ENCODE measurements at places on chromosomes 11 and 22.
A peak's percentile ranks its signal among the peaks of the same experiment; 100 is the strongest.

DNA sequence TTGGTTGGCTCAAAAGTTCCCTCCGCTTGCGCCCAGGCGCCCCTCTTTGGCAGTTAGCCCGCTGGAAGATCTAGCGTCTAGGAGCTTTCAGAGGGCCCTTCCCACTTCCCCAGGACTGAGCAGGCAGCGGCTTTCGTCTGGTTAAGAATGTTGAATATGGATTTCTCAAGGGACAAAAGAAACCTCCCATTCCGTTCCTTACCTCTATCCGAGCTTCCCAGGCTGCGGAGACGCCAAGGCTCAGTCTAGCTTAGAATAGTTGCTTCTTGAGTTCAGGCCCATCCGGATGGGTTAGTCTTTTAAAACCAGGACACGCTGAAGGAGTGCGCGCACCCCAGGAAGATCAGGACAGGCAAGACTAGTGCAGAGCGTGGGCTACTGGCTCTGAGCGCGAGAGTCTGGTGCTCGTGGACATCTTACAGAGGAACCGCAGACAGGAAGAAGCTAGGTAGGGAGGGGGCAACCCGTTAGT lies 1.6 kb downstream of the NELL1 start:
- DNase-seq, result no peak

- no peak for DNase-seq
Measured at GRCh38 chr11:12235553-12235946, 125.2 kb downstream of the MICAL2 start.

DNA sequence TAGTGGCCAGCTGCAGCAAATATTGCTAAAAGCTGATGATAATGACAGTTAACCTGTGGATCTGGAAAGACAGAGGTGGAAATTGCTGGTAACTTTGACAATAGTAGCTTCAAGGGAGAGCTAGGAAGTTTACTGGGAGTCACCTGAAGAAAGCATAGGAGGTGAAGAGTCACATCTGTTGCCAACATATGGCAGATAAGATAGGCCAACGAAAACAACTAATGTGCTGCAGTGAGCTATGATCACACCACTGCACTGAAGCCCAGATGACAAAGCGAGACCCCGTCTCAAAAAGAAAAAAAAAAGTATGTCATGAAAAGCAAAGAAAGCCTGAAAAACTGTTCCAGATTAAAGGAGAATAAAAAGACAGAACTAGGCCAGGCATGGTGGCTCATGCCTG lies 4.3 kb upstream of the PRDM10 start:
- no peak for DNase-seq

- no peak for DNase-seq
Measured at GRCh38 chr11:567629-568292, 7.0 kb downstream of the RASSF7 start.

DNA sequence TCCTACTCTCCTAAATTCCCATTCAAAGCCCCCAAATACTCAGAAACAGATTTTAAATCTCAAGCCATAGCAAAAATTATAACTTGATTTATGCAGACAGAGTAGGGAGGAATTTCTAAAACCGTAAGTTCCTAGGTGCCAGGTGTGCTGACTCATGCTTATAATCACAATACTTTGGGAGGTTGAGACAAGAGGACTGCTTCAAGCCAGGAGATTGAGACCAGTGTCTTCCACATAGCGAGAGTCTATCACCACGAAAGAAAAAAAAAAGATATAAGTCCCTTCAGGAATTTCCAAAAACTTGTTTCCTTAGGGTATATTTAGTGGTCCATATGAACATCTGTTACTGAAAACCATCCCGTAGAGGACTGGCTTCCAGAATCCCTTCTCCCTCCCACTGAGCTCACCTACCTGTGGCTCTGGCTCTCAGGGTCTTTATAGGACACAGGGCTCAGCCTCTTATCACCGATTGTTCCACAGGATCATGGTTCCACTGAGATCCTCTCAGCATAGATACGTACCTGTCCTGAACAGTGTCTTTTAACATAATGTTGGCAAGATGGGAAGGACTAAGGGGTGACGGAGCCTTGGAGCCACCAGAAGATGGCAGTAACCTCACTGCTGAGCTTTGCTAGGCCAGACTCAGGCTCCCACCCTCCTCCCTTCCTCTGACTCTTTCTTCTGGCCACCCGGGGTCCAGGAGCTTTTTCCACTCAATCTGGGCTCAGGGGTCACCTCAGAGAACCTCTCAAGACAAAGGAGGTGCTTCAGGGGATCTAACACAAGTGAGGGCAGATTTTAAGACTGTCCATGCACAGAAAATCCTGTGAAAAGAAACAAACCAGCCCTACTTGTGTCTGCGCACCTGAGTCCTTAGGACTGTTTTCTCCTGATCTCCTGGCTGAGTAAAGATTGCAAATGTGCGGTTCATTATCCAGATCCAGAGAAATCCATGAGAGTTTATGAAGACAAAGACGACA lies 117.5 kb upstream of the TOP3B start:
- no peak for DNase-seq

DNA sequence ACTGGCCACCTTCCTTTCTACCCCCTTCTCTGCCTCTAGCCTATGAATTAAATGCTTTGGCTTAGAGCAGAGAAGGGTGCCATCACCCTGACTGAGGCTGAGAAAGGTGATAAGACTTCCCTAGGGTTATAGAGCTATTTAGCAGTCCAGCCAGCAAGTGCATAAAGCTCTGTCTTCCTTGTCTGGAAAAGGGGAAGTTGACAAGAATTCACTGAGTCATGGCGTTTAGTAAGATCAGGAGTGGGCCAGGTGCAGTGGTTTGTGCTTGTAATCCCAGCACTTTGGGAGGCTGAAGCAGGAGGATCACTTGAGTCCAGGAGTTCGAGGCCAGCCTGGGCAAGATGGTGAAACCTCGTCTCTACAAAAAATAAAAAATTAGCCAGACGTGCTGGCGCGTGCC lies 63.1 kb downstream of the LHFPL7 start:
- DNase-seq, result no peak

DNA sequence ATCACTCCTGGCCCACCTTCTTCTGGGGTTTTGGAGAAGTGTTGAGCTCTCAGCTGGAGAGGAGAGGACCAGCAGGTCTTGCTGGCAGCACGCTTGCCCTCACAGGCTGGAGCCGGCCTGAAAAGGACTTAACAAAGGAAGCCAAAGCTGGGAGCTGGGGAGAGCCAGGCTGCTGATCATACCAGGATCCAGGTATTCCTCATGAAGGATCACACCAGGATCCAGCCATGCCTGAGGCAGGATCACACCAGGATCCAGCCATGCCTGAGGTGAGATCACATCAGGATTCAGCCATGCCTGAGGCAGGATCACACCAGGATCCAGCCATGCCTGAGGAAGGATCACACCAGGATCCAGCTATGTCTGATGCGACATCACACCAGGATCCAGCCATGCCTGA lies 17.0 kb downstream of the MRGPRD start:
- no peak for DNase-seq

DNA sequence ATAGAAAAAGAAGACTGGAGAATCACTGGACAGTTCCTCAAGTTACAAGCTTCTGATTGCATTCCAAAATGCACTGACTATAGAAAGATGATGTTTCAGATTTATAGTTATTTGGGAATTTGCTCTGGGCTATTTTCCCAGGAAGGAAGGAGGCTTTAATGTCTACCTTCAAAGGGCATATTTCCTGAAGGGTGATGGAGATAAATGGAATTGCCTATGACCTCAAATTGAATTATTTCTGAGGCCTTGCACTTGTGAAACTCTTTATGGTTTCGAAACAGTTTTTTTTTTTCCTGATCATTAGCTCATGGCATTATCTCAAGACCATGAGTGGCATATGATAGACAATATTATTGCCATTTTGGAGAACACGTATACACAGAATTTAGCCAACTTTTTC lies 333.9 kb downstream of the METTL15 start:
- DNase-seq, result peak; percentile 22

GRCh38 chr11:2982214-2982613 lies 9.9 kb downstream of the NAP1L4 start:
- DNase-seq, result no peak

- no peak for DNase-seq
Measured at GRCh38 chr11:92436034-92436920, 211.7 kb downstream of the FAT3 start.

DNA sequence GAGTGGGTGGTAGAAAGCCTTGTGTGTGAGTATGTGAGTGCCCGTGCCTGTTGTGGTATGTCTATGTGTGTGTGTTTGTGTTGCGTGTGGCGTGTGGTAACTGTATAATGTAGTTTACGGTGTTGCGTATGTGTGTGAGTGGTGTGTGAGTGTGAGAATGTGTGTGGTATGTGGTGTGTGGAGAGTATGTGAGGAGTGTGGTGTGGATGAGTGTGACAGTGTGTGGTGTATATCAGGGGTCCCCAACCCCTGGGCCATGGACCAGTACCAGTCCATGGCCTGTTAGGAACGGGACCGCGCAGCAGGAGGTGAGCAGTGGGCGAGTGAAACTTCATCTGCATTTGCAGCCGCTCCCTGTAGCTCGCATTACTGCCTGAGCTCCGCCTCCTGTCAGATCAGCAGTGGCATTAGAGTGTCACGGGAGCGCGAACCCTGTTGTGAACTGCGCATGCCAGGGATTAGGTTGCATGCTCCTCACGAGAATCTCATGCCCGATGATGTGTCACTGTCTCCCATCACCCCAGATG lies 5.7 kb downstream of the UPK3A start:
- DNase-seq, result peak; percentile 82

DNA sequence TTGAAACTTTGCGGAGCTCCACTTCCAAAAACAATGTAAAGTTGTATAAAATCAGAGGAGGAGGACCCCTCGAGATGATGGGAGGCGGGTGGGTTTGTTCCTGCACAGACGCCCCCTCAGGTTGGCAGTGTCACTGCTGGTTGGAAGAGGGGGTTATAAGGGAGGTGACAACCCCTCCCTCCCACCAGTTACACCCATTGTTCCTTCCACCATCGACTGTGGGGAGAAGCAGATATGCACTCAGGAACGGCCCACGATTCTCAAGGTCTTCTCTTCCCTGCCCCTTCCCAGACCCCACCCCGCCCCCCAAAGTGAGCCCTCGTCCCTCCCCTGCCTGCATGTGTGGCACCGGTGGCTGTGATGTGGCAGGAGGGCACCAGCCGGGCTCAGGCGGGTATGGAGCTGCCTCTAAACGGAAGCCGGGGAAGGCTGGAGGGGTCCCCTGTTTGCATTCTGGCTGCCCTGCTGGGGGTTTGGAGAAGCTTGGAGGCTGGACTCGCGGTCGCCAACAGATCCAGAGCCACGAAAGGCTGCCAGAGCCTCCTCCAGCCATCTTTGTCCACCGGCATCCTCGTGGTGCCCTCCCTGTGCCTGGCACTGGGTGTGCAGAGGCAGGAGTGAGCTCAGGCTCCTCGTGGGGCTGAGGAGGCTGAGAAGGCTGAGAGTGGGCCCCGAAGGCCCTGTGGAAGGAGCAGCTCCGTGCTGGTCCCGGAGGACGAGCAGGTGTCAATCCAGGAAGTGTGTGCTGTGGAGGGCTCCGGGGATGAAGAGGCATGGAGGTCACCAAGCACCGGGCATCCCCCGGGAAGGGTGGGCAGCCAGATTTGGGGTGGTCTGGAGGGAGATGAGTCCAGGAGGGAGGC lies 778 bp downstream of the KDELR3 start:
- peak; percentile 45 for DNase-seq

- DNase-seq, result peak; percentile 24
Measured at GRCh38 chr11:118151431-118151830, 1.2 kb downstream of the SCN4B start.

GRCh38 chr22:42758931-42759629 lies 38.4 kb upstream of the A4GALT start:
- DNase-seq, result no peak

GRCh38 chr11:76670485-76671236 lies at the start of gene LRRC32:
LRRC32 (minus strand) TSS chr11:76670747; CDS start chr11:76665954, 4,793 bp downstream.
- DNase-seq, result peak; percentile 21

GRCh38 chr11:2927121-2927800 lies 2.0 kb downstream of the PHLDA2 start:
- DNase-seq, result no peak

DNA sequence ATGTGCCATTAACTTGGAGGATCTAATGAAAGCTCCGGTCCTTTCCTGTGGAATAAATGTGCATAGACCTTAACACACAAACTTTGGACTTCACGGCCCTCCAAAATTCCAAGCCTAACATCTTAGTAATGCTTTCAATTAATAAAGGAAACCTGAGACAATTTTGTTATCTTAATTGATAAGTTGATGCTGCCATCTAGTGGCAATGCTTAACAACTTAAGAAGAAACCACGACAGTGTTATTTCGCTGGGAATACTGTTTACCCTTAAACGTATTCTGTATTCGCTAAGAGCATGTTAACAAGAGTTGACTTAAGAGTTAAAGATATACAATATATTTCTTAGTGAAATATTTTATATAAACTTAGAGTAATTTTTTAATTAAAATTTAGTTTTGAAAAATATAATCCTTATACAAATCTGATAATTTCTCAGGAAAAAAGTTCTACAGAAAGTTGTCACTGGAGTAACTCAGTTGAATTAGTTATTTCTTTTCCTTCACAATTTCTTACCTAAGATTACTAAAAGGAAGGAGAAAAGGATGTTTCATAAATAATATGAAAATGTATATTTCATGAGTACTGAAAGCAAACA lies 35.0 kb upstream of the OR9G4 start:
- peak; percentile 28 for DNase-seq

DNA sequence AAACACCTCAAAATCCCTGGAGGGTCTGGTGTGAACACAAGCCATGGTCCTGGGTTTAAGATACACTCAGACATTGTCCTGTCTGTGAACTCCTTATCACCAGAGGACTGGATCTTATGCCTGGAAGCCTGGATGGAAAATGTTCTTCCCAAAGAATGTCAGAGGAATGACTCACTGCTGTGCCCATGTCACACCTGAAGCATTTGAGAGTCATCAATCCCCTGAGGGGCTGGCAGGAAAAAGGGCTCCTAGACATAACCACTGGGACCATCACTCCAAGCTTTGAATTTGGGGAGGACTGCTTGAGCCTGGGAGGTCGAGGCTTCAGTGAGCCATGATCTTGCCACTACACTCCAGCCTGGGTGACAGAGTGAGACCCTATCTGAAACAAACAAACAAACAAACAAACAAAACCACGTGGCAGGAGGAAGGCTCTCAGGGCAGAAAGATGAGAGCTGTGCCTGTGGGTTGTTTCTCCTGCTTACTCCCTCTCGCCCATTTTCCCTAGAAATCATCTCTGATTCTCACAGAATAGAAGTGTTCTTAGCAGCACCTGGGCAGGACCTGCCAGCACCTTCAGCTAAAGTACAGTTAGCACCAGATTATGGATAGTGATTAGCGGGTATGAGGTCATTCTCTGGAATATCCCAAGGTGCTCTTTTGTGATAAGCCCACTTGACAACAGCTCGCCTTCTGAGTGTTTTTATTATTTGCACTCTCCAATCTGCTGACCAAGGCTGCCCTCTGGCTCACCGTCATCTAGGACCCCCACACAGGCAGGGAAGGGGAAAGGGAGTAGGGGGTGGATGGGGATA lies 11.9 kb upstream of the PRG2 start:
- no peak for DNase-seq

GRCh38 chr11:71129624-71130023 lies 122.8 kb downstream of the SHANK2 start:
- DNase-seq, result peak; percentile 15

- DNase-seq, result no peak
Measured at GRCh38 chr22:35526333-35526979, 14.2 kb upstream of the RASD2 start.

- DNase-seq, result peak; percentile 99
Measured at GRCh38 chr11:88480223-88480622, 142.7 kb upstream of the CTSC start.

Measured in fibroblast of skin of right quadriceps (primary cell).